ENCODE measurements at places on chromosomes 11 and 22.

GRCh38 chr11:78525720-78526119 is 48.9 kb downstream of the NARS2 start:
- DNase-seq = no peak

DNA sequence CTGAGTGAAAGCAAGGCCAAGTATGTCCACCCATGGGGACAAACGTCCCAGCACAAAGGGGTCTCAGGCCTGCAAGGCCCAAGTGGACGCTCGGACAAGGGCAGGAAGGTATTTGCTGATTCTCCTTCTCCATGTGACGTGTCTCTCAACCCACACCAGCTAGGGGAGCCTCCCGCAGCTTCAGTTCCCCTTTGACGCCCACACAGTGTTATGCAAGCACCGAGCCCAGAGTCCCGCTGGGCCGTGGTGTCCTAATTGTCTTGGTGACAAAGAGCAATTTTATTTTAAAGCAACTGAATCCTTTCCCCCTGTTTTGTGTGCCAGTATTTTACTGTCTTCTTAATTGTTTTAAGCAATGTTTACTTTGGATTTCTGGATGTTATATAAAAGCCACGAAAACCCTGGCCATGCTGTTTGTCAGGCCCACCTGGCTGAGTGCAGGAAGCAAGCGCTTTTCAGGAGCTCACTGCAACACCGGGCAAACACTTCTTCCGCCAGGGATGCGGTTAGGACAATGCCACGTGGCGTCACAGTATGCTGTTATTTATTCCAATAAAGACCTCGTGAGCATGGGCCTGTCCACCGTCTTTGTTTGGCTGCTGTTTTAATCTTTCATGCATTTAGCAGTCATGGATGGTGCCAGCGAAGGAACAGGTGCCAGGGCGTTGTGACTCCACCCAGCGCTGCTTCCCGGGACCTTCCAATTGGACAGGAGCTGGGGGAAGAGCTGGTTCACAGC is 8.2 kb upstream of the PARVG start:
- DNase-seq = no peak

- no peak for DNase-seq
Observed at GRCh38 chr22:24170632-24171031, 10.7 kb upstream of the SUSD2 start.

DNA sequence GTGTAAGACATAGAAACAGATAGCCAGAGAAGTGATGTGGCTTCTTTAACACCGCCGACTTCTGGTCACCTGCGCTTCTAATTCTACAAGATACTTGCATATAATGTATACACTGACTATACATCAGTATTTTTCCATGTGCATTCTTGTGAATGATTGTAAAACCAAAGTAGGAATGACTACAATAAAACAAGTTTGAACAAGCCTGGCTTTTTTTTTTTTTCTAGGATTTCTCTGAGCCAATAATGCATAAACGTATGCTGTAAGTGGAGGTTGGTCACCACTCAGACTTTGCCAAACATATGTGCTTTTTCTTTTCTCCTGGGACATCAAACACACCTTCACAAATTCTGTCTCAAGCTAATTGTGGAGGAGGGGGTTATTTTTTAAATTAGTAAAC is 237.8 kb upstream of the KIRREL3 start:
- DNase-seq = no peak

DNA sequence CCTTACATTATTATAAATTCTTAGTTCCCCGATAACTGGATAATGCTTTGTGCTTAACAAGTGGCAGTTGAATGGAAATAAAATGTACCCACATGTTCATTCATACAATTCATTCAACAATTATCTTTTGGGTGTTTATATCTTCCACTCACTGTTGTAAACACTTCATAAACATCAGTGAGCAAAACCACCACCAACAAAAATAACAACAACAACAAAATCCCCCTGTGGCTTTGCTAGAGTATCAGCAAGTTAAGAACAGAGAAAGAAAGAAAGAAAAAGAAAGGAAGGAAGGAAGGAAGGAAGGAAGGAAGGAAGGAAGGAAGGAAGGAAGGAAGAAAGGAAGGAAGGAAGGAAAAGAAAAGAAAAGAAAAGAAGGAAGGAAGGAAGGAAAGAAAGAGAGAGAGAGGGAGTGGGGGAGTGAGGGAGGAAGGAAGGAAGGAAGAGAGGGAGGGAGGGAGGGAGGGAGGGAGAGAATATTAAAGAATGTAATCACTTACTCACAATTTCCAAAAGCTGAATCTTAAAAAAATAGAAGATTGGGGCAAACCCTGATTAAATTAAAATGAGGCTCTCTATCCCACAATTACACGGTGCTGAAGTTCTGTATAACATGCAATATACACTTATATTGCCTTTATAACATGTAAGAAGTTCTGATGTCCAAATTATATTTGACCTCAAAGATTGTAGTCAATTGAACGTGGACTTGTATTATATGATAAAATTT is 2238.8 kb downstream of the LRRC4C start:
- no peak for DNase-seq

DNA sequence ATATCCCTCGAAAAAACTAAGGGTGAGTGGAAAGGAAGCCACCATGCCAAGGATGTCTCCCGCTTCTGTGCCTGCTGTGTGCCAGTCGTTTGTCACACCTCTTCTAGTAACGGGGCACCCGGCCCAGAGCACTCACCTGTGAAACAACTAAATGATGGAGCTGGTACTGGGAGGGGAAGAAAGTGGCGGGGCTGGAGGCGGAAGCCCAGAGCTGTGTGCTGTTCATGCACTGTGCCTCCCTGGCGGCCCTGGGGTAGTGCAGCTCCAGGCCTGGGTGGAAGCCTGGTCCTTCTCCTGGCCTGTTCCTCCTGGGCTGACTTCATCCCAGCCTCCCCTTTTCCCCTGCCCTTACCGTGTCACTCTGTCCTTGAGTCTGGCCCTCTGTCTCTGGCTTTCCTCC is 130.2 kb downstream of the CEP164 start:
- DNase-seq = no peak

- no peak for DNase-seq
Observed at GRCh38 chr22:38246692-38247091, 26.1 kb downstream of the TMEM184B start.

DNA sequence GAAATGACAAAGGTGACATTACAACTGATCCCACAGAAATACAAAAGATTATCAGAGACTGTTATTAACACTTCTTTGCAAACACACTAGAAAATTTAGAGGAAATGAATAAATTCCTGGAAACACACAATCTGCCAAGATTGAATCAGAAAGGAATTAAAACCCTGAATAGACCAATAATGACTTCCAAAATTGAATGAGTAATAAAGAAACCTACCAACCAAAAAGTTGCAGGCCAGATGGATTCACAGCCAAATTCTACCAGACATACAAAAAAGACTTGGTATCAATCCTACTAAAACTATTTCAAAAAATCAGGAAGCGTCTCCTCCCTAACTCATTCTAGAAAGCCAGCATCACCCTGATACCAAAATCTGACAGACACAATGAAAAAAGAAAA is 17.2 kb downstream of the RAB38 start:
- no peak for DNase-seq

- no peak for DNase-seq
Observed at GRCh38 chr11:93396316-93396715, 65.8 kb downstream of the DEUP1 start.

GRCh38 chr11:114413958-114414357 is 13.5 kb downstream of the RBM7 start:
- DNase-seq = no peak

DNA sequence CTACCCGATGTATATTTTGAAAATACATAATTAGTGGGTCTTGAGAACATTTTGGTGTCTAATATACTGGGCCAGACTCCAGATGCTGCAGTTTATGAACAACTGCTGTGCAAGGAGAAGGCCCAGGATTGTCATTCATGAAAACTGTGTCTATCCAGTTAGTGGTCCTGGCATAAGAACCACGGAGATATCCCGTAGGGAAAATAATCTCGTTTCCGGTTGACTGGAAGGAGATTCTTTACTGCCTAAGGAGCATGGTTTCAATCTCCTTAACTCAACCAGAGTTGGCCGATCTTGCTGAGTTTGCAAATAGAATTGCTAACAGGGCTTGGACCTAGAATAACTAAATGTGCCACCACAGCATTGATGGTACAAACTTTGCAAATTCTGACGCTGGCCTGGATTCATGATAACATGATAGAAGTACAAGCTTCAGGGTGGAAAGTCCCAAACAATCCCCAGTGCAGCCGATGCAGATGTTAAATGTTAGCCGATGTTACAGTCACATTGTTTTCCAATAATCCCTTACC is 4.6 kb upstream of the RTCB start:
- no peak for DNase-seq

DNA sequence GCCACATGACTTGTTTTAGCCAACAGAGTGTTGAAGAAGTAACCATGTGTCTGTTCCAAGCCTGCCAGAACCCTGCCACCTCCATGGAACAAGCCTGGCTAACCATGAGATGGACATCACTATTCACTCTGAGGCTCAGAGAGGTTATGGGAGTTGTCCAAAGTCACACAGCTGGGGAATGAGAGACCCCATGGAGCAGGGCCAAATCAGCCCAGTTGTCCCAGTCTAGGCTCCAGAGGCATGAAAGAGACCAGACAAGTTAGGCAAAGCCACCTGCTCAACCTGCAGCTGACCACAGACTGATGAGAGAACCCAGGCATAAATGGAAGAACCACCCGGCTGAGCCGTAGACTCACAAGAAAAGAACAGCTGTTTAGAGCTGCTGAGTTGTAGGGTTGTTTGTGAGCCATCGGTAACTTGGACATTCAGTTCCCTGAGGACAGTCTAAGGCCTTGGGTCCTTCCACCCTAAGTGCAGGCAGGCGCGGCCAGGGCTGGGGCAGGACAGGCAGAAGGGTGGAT is 74.7 kb upstream of the PHF21B start:
- no peak for DNase-seq

DNA sequence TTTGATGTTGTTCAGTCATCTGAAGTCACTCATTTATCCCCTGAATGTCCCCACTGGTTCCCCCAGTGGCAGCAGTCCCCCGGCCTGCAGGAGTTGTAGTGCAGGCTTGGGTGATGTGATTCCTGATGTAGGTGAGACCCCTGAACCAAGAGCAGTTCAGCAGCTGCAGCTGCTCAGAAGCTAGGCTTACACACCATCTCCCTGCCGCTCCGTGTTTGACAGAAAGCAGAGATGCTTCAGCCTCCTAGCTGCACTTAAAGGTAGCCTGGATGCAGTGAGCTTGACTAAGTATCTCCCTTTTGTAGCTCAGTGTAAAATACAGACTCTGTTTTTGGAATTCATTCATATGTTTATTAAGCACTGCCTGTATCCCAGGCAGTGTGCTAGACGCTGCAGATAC is 47.3 kb downstream of the C22orf31 start:
- no peak for DNase-seq

DNA sequence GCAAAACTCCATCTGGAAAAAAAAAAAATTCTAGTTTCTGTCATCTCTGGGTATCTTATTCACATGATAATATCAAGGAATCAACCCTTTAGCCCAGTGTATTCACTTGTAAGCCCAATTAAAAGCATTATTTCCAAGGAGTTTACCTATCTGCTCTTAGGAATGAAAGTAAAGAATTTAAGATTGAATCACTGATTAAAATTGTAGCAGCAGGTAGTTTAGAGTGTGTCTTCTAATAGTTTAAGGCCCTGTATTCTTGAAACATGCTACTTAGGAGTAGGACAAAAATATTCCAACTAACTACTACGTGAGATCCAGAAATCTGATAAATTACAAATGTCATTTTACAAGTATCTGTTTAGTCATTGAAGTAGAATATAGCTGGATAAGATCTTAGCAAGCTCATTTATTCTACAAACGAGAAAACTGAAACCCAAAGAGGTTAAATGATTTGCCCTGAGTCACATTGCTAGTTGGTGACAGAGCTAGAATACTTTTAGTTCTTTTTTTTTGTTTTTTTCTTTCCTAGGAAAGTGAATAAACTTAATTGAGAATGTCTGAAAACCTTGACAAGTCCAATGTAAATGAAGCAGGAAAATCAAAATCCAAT is 4.0 kb downstream of the TCP11L1 start:
- no peak for DNase-seq

- no peak for DNase-seq
Observed at GRCh38 chr22:23137905-23138561, 3.8 kb downstream of the RSPH14 start.

- no peak for DNase-seq
Observed at GRCh38 chr11:102544594-102544993, 14.0 kb upstream of the MMP7 start.

DNA sequence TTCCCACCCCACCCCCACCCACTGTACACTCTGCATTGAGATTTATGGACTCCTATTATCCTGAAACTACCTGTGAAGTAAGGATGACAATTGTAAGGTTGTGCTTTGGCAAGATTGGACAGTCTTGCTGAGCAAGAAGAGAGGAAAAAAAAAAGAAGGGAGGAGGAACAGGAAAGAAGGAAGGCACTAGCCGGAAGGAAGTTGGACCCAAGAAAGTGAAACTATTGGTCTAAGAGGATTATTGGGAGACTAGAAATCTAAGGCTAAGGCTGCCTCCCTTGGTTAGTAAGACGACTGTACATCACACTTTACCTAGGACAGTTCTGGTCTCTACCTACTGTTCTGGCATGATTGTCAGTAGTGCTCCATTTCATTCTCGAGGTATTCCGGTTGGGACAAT is 12.1 kb upstream of the TRIM44 start:
- no peak for DNase-seq

- no peak for DNase-seq
Observed at GRCh38 chr11:16611401-16611921, 127.0 kb upstream of the C11orf58 start.

Measured in thymus (tissue), 14 donors.